ENCODE measurements at places on chromosomes 11 and 22. TPM values are rescaled to one million over a fixed set of nuclear protein-coding genes. Genes with fewer than 3 reads are reported as not detected.

Gene GNAZ
- total RNA-seq = 3.0 TPM

Gene CBLIF
- not detected for total RNA-seq

Gene PDE3B
- total RNA-seq = 28.5 TPM

Gene ADM2
- total RNA-seq = 2.6 TPM

Gene SCGB1A1
- 5.4 TPM for total RNA-seq

Gene CREB3L1
- total RNA-seq = 47.4 TPM

Gene VSIG2
- 40.1 TPM for total RNA-seq

Gene NNMT
- total RNA-seq = 349 TPM

Gene MOGAT2
- not detected for total RNA-seq

Gene MMP12
- 0.75 TPM for total RNA-seq

Gene IGLL5
- 12.3 TPM for total RNA-seq

Gene LAMTOR1
- total RNA-seq = 100 TPM

Gene MMP27
- total RNA-seq = not detected

Gene MMP11
- total RNA-seq = 1.9 TPM

Gene XKR3
- not detected for total RNA-seq

Gene MMP1
- 19.1 TPM for total RNA-seq

Gene DCDC1
- 0.93 TPM for total RNA-seq

Gene WNT11
- total RNA-seq = 8.7 TPM

Gene TRPM5
- not detected for total RNA-seq

Gene ARHGAP20
- 6.6 TPM for total RNA-seq

Gene SMC1B
- not detected for total RNA-seq

Gene GNG3
- total RNA-seq = not detected

Gene RASSF10
- 4.8 TPM for total RNA-seq

Gene DEUP1
- not detected for total RNA-seq

Gene NFRKB
- 22.3 TPM for total RNA-seq

Gene KDM4F
- total RNA-seq = not detected

Gene CDON
- total RNA-seq = 13.3 TPM

Gene ZBTB16
- total RNA-seq = 221 TPM

Gene DTX4
- 43.1 TPM for total RNA-seq

Gene NEAT1
- 1,120 TPM for total RNA-seq

Gene ZNF202
- 9.6 TPM for total RNA-seq

Gene C11orf42
- not detected for total RNA-seq

Gene TSPAN18
- total RNA-seq = 46.4 TPM

Gene SOX6
- total RNA-seq = 8.3 TPM

Gene SEC14L6
- total RNA-seq = 17.2 TPM

Gene ACR
- total RNA-seq = 4.5 TPM

Gene TNKS1BP1
- 189 TPM for total RNA-seq

Gene TRIM68
- total RNA-seq = 12.4 TPM

Gene TIMM10
- total RNA-seq = 34.7 TPM

Gene TEX12
- total RNA-seq = not detected

Gene F2
- not detected for total RNA-seq

Gene SEPTIN5
- total RNA-seq = 11.5 TPM
